ENCODE measurements at places on chromosomes 16 and 17.

DNA sequence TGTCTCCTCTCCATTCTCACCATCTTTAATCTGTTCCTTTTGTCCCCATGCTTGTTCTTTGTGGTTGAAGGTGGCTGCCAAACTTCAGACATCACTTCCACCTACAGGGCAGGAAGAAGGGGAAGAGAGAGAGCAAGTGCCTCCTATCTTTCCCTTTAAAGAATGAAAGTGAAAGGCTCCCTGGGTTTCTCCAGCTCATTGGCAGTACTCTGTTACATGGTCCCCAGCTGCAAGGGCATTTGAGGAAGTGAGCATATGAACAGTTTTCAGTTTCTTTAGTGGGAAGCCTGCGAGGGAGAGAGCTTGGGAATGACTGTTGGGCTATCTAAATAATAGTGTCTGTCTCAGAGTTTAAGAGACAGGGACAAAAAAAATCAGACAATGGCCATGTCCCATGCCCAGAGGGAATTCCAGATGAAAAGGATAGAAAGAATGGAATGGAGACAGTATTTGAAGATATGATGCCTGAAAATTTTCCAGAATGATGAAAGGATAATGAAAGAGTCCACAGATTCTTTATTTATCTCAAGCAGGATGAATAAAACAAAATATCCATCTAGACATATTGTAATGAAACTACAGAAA, 159.9 kb downstream of the LGALS9B start:
- DNase-seq: no peak

- no peak for DNase-seq
These were observed 167.1 kb downstream of the HAPSTR1 start for GRCh38 chr16:9258423-9259051.

GRCh38 chr17:46950997-46951621, 27.9 kb downstream of the RPRML start:
- DNase-seq: no peak

DNA sequence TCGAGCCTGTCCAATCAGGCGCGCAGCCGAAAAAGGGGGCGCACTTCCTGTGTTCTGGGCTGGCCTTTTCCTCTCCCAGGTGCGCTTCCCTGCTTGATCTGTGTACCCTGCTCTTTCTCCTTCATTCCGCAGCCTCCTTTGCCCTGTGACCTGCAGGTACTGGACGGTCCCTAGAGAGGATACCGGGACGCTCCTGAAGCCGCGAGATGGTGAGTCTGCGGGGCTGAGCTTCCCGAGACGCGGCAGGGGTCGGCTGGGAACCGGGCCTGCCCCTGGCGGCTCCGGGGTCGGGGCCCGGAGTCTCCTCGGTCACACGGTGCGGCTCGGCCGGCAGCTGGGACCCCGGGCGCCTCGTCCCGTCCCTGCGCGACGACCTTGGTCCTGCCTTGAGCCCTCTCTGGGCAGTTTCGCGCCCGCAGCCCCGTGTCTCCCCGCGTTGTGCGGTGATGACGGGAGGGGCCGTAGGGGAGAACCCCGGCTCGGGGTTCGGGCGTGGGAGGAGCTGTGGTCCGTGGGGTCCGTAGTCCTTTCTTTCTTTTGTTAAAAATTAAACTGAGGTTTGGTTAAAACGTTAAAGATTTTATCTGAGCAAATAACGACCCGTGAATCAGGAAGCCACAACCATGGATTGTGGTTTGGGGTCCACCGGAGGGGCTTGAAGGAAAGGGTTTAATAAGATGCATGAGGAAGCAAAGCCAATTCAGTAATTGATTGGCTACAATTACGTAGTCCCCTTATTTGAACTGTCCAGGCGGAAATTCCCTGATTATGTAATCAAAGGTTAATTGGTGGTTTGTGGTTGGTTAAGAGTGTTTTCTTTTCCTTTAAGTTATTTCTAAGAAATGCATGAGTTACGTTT, 172.8 kb upstream of the ZNF267 start:
- DNase-seq: peak; percentile 44

GRCh38 chr16:30472328-30472942, at the start of gene ITGAL:
Gene ITGAL (plus strand): TSS chr16:30472742. CDS start chr16:30472838, 96 bp downstream.
- peak; percentile 68 for DNase-seq

DNA sequence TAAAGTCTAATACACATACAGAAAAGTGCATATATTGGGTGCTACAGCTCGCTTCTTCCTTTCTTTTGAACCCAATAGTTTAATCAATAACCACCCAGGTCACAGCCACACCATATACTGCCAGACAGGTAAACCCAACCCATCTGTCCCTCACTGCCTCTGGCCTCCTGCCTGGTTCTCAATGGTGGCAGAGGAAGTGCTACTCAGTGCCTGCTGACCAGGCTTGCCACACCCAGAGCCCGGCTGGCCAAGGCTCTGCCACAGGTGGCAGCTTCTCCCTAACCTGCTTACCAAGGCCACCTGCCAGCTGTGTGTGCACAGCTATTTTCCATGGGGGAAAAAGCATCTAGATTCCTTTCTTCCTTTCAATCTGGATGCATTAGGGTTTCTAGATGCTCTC, 584 bp downstream of the PMP22 start:
- no peak for DNase-seq

DNA sequence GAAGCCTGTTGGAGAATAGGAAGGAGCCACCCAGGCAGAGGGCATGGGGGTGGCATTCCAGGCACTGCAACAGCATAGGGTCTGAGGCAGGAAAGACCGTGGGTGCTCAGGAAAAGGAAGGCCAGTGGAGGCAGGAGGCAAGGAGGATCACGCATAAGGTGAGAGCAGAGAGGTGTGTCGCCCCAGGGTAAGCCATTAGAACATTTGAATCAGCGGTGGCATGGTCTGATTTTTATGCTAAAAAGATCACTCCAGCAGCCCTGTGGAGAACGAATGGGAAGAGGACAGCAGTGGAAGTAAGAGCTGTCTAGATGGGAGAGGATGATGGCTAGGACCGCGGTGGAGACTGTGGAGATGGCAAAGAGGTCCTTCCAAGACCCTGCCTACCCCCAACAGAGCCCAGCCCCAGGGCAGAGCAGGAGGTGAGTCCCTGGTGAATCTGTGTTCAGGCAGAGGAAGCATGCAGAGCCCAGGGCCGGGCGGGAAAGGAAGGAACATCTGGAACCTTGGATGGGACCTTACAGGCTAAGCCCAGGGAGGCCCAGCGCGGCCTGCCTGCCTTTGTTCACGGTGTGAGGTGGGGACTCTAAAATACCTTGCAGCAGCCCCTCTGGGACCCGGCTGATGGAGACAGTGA, 7.8 kb downstream of the LPO start:
- DNase-seq: no peak

DNA sequence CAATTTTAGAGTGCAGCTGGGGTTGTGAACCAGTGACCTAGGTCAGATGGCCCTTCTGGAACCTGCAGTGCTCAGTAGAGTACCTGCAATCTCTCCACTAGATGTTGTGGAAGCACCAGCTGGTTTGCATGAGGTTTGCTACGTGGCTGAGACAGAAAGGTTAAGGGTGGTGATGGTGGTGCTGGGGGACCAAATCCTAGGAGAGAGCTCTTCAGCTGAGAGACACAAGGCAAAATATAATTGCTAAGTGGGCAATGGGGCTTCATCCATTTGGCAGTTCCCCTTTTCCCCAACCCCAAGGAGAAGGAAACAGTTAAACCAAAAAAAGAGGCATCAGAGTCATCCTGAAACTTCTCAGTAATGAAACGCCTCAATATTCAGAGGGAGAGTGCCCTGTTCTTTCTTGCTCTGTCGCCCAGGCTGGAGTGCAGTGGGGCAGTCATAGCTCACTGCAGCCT, 13.9 kb downstream of the ITPRIPL2 start:
- no peak for DNase-seq

DNA sequence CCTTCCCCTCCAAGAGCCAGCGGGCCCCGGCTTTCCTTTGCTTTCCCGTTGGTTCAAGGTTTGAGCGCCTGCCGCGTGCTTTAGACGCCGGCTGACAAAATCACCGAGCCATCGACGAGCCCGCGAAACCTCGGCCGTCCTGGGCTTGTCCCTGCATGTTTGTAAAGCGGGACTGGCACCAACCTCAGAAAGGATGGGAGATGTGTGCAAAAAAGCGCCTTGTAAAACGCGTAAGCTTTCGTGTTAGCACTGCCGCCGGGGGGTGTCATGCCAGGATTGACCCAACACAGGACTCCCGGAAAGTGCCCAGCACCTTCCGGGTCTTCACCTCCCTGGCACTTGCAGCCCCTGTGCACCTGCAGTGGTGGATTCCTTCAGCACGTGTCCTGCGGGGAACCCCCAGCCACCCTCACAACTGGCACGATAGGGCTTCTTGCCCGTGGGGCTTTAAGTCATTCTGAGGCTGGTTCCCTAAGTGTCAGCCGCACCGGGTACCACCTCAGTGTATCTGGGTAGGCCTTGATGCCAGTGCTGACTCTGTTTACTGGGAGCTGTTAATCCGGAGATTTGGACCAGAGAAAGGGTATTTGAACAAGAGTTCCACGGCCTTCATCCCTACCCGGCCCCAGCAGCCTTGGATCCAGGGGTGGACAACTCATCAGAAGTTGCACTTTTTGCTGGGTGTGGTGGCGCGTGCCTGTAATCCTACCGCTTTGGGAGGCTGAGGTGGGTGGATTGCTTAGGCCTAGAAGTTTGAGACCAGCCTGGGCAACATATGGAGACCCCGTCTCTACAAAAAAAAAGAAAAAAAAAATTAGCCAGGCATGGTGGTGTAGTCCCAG, 817 bp downstream of the NDUFAF8 start:
- DNase-seq: no peak

GRCh38 chr16:86018071-86018470, 119.1 kb downstream of the IRF8 start:
- DNase-seq: no peak

DNA sequence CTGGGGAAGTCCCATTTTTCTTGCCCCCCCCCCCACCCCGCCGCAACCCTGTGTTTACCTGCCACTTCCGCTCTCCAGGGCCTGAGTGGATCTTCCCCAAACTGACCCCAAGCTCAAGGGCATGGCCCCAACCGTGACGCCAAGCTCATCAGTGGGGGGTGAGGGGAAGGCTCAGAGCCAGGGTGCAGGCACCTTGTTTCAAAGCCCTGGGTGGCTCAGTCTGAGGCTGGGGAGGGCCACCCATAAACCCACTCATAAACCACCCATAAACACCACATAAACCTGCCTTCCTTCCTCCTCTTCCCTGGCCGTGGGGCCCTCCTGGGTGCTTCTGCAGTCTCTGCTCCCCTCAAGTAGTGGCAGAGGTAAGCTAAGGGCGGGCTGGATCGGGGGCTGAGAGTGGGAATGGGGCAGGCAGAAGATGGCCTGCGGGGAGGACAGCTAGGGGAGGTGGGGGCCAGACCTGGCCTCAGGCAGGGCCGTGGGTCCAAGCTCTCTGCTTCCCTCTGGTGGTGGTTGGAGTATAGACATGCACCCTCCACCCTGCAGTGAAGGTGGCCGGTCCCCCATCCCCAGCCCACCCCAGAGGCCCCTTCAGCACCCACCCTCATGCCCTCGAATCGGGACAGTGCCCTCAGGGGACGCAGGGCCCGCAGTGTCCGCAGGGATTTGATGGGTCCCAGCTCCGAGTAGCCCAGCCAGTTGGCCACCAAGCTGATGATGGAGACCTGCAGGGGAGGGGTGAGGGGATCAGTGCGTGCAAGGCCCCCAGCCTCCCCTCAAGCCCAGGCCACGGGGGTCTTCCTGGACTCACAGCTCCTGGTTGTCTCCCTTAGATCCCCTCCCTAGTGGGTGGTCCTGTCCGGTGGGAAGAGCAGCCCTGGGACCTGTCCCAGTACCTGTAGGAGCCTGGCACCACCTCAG, 14.6 kb upstream of the CD79B start:
- DNase-seq: no peak

DNA sequence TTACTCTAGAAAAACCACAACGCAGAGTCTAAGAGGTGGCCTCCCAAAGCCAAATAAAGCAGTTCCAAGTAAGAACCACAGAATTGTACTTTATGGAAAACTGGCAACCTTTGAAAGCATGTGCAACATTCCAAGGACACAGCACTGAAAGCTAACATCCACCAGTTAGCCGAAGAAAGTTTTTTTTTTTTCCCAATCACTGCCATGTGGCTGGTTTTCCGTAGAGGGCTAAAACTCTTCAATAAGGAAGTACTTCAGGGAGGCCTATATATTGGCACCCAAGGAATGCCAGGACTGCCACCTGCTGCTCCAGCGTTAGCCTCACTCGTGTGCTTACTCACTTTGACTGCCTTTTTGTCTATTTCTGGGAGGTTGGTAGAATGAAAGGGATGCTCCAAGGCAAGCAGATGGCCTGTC, 25.2 kb downstream of the CEP95 start:
- no peak for DNase-seq

GRCh38 chr17:9439851-9440250, 135.8 kb downstream of the STX8 start:
- no peak for DNase-seq

DNA sequence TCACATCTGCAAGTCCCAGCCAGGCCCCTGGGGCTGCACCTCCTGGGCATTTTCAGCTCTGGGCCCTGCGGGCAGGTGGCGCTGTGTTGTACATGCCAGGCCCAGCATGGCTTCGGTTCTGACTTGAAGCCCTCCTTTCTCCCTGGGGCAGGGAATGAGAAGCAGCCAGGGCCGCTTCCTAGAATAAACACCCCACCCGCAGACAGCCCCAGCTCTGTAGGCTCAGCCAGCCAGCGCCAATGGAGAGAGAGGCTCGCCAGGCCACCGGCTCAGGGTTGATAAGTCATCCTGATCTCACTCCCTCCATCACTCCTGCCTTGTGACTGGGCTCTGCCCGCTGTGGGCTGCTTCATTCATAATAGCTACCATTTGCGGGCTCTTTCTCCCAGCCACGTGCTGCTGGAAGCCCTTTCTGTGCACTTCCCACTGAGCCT, 6.0 kb upstream of the GLIS2 start:
- DNase-seq: no peak

DNA sequence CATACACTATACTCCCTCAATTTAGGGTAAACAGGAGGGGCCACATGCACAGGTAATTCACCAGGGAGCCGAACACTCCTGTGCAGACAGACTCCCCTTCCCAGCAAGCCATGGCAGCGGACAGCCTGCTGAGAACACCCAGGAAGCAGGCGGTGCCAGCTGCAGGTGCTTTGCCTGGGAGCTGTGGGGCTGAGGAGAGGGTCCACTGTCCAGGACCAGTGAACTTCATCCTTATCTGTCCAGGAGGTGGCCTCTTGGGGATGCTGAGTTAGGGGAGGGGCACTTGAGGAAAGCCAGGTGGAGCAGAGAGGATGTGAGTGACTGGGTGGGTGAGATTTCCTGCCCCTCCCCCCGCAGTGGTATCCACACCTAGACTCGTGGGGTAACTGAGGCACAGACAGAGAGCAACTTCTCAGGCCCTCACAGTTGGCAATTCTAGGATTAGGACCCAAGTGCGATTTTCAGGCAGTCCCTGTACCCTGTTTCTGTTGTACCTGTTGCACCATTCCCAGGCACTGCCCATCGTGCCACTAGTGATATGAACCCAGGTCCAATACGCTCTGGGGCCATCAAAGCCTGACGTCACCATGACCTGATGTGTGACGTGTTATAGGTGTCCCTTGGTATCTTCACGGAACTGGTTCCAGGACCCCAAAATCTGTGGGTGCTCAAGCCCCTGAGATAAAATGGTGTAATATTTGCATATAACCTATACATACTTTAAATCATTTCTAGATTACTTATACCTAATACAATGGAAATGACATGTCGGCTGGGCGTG, 1.2 kb downstream of the GRN start:
- DNase-seq: no peak

- DNase-seq: no peak
These were observed 35.0 kb downstream of the PSME3IP1 start for GRCh38 chr16:57150682-57151330.
